ENCODE measurements at places on chromosomes 5 and 9. TPM values are rescaled to one million over a fixed set of nuclear protein-coding genes. Genes with fewer than 3 reads are reported as not detected.

GRCh38 chr5:82277987-82278710 is at the start of gene RPS23:
Gene RPS23, minus strand, starts transcription at chr5:82278354. Its CDS starts 31 bp downstream, at chr5:82278323.
- peak; percentile 93 for DNase-seq

GGTA1 gene
- polyA plus RNA-seq = not detected

DNA sequence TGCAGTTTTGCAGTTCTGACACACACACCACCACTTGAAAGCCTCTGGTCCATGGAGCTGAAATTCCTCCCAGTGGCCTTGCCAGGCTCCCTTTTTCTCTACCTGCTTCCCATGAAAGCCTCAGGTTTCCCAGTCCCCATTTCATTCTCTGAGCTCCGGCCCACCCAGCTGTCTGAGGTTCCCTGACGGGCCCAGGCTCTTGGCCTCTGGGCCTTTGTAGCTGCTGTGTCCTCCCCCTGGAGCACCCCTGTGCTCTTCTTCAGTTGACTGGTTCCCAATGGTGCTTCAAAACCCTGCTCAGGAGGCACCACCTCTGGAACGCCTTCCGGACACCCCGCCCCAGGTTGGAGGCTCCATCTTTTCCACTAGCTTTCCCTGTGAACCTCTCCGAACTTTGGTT is 155.9 kb upstream of the SHB start:
- DNase-seq = no peak

- no peak for DNase-seq
Observed at GRCh38 chr9:16704116-16705110, 166.1 kb downstream of the BNC2 start.

DNA sequence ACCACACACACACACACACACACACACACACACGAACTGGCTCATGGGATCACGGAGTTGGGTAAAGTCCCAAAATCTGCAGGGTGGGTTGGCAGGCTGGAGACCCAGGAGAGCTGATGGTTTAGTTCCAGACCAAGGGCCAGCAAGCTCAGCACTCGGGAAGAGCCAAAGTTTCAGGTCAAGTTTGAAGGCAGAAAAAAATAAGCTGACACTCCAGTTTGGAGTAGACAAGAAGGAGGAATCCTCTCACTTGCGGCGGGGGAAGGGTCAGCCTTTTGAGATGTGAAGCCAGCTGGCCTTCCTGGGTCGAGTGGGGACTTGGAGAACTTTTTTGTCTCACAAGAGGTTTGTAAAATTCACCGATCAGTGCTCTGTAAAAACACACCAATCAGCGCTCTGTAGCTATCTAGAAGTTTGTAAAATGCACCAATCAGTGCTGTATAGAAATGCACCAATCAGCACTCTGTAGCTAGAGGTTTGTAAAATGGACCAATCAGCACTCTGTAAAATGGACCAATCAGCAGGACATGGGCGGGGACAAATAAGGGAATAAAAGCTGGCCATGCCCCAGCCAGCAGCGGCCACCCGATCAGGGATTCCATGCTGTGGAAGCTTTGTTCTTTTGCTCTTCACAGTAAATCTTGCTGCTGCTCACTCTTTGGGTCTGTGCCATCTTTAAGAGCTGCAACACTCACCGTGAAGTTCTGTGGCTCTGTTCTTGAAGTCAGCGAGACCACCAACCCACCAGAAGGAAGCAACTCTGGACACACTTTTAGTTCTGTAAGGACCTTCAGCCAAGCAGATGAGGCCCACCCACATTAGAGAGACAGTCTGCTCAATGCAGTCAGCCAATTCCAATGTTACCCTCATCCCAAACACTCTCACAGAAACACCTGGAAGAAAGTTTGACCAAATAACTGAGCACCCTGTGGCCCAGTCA is 37.8 kb upstream of the UNC5A start:
- no peak for DNase-seq

- no peak for DNase-seq
Observed at GRCh38 chr9:123647145-123647544, 282.8 kb downstream of the DENND1A start.

GRCh38 chr5:35192506-35192905 is 37.8 kb downstream of the PRLR start:
- DNase-seq = no peak

GRCh38 chr9:89690334-89690912 is 85.6 kb downstream of the GADD45G start:
- DNase-seq = no peak

- no peak for DNase-seq
Observed at GRCh38 chr5:33035851-33036527, 324.9 kb downstream of the NPR3 start.

DNA sequence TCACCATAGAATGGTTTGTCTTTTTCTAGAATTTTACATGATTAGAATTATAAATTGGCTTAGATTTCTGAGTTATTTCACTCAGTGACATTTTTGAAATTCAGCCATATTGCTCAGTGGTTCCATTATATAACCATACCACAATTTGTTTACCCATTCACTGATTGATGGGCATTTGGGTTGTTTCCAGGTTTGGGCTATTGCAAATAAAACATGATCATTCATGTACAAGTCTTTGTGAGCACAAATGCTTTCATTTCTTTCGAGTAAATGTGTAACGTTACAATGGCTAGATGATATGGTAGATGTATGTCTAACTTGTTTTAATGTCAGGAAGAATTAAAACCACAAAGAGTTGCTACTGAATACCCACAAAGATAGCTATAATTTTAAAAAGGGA is 279.9 kb upstream of the TARS1 start:
- DNase-seq = no peak

- DNase-seq = peak; percentile 53
Observed at GRCh38 chr9:38641985-38642864, 21.8 kb upstream of the ANKRD18A start.

ALDH7A1 gene
- polyA plus RNA-seq = 64.5 TPM

- no peak for DNase-seq
Observed at GRCh38 chr5:103469288-103470040, 93.1 kb downstream of the NUDT12 start.

- DNase-seq = no peak
Observed at GRCh38 chr5:78006449-78006848, 230.3 kb upstream of the TBCA start.

- peak; percentile 62 for DNase-seq
Observed at GRCh38 chr9:110125207-110125751, 82.7 kb downstream of the C9orf152 start.

ARHGEF37 gene
- 1.2 TPM for polyA plus RNA-seq

- DNase-seq = no peak
Observed at GRCh38 chr5:180755601-180756000, 15.7 kb upstream of the OR2Y1 start.

LCP2 gene
- polyA plus RNA-seq = not detected

DNA sequence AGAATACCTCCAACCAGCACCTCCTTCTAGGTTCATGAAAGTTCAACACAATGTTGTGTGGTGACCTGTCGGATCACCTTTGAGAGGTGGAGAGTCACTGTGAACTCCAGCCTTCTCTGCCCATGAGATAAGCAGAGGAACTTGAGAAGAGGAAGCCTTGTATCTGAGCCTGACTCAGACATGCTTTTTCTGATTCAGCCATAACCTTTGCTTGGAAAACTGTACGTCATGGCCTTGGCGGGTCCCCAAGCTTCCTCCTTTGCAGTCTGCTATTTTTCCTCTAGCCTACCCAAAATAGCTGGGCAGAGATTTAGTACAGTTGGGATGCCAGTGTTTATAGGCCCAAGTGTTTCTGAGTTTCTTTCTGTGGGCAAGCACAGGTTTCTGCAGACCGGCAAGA is 274.7 kb downstream of the CETN3 start:
- no peak for DNase-seq

DNA sequence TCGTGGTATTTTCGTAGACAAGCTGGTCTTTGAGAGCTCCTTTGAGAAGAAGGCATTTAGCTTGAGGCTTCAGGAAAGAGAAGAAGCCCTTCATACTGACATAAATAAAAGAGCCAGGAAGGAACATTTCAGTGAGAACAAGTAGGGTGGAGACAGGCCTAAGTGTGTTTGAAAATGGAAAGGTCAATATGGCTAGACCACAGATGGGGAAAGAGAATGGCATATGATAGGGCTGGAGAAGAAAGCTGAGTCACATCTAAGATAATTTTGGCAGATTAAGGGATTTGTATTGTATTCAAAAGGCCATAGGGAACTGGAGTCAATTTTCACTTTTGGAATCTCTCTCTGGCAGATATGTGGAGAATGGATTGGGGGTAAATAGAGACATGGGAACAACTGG is 374.9 kb downstream of the TMEM38B start:
- no peak for DNase-seq

All from A549 (cell line).